ENCODE measurements at places on chromosomes 7 and 10.

GRCh38 chr10:29533696-29534285, 101.0 kb downstream of the SVIL start:
- DNase-seq = no peak

GRCh38 chr10:128316925-128317324, 190.7 kb upstream of the MKI67 start:
- DNase-seq = no peak

DNA sequence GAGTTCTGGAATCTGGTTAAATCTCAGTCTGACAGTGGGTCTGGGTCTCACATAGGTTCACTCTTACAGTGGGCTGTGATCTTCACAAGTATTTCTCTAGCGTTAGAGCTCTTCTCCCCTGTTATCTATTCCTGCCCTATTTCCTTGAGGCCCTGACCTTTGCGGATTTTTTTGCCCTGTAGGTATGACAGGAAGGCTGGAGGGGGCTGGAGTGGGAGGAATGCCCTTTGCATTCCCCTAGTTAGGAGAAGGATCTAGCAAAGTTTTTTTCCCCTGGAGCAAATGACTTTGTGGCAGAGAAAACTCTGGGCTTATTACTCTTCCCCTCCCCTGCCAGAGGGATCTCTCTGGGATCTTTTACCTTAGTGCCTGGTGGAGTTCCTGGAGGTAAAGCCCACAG, 49.2 kb downstream of the GALNT11 start:
- DNase-seq = no peak

DNA sequence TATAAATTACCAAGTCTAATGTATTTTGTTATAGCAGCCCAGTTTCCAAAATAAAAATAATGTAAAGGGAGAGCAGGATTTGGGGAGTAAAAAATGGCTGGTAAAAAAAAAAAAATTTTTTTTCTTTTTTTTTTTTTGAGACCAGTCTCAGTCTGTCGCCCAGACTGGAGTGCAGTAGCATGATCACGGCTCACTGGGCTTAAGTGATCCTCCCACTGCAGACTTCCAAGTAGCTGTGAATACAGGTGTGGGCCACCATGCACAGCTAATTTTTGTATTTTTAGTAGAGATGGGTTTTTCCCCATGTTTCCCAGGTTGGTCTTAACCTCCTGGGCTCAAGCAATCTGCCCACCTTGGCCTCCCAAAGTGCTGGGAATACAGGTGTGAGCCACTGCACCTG, 4.8 kb upstream of the LSM8 start:
- DNase-seq = no peak

DNA sequence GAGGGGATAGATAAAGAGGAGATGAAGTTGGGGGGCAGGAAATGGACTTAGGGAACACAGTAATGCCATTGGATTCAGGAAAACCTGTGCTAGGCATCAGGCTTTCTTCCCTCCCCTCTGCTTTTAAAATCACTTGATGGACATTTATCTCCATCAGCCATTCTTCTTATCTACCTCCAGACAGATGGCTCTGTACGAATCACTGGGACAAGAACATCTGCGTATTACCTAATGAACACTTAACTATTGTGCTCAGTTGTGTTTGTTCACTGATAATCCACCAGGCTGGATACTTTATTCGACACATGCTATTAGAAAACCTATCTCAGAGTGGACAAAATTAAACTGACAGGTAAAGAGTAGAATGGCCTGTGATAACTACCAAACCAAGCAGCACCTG, 40.0 kb downstream of the TNKS2 start:
- DNase-seq = no peak

- DNase-seq = no peak
These were observed 210.9 kb upstream of the C7orf33 start for GRCh38 chr7:148379677-148380076.

DNA sequence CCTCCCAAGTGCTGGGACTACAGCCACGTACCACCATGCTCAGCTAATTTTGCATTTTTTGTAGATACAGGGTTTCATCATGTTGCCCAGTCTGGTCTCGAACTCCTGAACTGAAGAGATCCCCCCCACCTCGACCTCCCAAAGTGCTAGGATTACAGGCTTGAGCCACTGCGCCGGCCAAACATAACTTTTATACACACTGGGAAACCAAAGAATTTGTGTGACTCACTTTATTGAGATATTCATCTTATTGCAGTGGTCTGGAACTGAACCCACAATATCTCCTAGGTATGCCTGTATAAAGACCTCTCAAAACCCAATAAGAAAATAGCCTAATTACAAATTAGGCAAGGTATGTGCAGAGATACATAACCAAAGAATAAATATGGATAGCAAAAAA, 182.6 kb upstream of the FEZF1 start:
- DNase-seq = no peak

- no peak for DNase-seq
These were observed 492.5 kb downstream of the ARL4A start for GRCh38 chr7:13179775-13180523.

DNA sequence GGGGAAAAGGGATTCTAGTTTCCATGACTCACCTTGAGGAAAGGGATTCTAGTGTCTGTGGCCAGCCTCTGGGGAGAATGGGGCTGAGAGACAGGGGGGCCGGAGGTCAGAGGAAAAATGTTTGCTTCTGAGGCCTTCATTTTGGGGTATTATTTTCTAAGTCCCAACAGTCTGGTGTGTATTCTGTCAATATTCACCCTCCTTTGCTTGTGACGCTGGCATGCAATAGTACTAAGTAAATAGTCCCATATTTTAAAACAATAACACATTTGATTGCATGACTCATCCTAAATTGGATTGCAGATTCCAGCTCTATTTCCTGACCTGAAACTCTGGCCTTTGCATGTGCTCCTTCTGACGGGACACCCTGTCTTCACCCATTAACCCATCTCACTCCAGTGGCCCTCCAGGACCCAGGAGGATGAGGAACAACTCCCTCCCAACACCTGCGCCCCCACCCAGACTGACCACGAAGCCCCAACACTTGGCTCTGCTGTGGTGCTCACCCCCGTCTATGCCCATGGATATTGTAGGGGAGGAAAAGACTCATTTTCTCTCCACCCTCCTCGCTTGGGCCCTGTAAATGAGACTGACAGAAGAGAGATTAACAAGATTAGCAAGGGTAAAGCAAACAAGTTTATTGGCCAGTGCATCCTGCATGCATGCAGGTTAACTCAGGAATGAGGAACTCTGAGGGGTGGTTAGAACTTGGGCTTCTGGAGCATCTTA, 495.6 kb upstream of the KLF6 start:
- no peak for DNase-seq

DNA sequence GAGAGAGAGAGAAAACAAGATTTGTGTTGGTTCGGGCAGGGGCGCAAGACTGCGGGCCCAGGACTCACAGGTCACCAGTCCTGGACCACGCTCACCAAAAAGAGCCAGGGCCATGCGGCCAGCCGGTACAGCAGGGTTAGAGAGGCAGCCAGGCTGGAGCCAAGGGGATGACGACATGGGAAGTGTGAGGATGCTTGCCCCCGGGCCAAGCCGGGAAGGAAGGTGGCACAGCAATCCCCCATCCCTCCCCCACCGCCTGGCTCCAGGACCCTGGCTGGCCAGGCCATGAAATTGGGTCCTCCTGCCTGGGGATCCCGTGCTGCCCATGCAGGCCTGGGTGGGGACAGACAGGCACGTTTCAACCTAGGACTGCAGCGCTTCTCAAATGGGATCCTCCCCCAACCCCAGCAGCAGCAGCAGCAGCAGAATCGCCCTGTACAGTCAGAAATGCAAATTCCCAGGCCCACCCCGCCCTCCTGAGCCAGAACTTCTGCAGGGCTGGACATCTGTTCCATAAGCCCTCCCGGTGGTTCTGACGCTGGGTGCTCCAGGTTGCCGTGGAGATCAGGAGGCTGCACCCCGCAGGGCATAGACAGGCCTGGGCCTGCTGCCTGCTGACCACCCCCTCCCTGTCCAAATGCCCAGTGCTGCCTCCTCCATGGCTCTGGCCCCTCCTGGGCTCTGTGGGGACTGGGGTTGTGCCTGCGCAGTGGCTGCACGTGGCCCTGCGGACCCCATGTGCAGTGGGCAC, 35.0 kb downstream of the YKT6 start:
- no peak for DNase-seq

DNA sequence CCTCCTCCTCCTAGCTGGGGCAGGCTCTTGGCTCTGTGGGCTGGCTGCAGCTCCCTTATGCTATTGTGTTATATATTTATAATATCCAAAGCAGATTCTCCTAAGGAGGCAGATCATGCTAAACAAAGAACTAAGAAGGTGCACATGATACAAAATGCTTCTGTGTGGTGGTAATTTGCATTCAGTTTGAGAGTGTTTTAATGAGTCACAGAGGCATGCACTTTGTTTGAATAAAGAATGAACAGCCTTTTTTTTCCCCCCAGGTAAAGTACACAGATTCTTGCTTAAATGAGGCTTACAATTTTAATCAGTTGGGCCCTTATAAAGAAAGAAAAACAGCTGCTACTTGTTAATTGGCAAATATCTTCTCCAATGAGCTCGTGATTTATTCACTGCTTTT, 95.0 kb downstream of the FANK1 start:
- DNase-seq = no peak

DNA sequence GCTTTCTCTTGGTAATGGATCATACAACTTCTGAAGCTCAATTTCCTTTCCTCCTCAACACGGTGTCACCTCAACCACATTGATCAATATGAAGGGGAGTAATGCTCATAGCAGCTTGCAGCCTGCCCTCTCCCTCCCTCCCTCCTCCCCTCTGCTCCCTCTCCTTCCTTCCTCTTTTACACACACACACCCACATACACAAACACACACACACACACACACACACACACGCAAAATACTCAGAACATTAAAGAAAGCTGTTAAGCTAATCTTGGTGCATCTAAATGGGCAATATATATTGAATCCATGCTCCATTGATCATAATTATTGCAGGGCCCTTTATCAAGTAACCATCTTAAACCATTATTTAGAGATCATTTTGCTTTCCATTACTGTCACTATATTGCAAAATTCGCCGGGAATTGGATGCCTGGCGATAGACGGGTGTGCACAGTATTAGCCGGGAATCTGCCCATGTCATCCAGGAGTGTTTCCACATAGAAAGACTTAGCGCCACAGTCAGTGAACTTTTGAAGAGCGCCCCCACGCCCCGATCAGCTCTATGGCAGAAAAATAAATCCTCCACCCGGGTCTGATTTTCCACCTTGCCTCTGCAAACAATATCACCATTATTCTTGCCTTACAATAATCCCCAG, 122.0 kb downstream of the PRLHR start:
- no peak for DNase-seq

GRCh38 chr7:35820858-35821257, 20.0 kb downstream of the SEPTIN7 start:
- no peak for DNase-seq

DNA sequence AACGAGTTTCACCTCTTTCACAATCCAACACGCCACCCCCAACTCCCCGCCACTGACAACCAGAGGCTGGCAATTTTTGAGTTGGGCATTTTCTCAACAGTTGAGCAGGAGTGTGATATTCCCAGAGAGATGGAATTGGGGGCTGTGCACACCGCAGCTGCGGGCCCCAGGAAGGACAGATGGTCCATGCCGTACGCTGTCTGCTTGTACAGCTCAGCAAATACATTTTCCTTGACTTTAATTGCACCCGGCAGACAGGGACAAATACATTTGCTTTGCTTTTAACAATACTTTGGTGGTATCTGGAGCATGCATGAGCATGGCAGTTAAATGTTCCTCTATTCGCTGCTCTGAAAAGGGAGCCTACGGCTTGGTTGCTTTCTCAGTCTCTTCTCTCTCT, 354.2 kb upstream of the DPP6 start:
- DNase-seq = no peak

- DNase-seq = no peak
These were observed 38.0 kb upstream of the TRUB1 start for GRCh38 chr10:114899982-114900381.

DNA sequence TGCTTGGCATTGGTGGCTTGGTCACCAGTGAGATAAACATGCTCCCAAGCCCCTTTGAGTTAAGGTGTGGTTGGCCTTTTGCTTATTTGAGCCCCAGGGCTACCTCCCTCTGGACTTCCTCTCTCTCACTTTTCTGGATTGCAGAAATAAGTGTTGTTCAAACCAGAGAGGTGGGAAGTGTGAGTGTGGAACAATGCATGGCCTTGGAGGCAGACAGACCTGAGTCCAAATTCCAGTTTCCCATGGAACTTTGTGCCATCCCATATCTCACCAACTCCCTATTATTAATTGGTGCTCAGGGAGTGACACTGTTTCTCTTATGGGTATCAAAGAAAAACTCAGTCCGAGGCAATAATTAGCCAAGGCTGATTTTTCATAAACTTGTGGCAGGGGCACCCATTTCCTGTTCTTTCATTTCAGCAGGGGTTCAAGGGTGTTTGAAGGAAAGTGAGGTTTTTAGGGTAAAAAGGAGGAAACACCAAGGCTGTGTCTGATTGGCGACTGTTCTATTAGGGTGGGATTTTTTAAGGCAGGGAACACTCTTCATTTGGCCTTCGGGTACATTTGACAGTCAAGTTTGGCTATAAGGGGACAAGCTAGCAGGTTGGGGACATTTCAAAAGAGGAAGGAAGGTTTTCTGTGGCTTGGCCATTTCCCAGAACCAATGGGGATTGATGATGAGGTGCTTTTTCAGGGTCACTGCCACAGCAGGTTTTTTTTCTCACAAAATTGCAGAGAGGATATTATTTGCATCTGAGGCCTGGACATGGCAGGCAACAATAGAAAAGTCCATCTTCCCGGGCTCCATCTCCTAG, 148.8 kb upstream of the NPY start:
- DNase-seq = no peak

GRCh38 chr7:193481-194251, 1.3 kb downstream of the FAM20C start:
- no peak for DNase-seq

DNA sequence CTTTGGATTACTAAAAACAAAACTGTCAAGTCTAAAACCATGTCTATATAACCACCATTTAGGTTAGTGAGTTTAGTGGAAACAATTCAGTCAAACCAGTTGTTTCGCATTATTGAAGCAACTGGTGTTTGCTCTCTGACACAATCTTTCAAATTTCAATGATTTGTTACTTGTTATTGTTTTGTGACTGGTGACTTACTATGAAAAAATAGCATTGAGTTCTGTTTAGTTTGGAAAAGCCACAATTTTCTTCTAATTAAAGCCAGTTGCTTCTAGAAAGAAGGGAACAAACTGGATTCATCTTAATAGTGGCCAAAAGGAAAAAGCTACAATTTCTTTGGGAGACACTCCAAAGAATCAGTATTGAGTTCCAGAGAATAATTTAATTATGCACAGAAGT, 30.4 kb downstream of the LAMB4 start:
- no peak for DNase-seq

DNA sequence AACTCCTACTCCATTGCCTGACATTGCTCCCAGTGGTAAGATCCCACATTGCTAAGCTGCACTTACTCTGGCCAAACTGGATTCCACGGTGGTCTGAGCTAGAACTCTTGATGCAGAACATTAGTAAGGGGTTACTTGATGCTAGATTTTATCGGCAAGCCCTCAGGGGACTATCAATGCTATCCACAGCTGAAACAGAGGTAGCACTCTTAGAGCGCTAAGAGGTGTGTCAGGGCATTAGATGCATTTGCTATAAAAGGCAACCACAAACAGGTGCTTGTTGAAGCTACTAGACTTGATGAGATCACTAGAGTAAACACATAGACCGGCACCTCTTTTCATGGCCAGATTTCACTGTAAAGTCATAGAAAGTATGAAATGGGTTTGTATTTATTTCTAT, 116.3 kb downstream of the MDFIC start:
- no peak for DNase-seq
